ENCODE measurements at places on chromosomes 12 and 14.

GRCh38 chr12:1605129-1606020 lies 11.0 kb upstream of the FBXL14 start:
- no peak for DNase-seq

DNA sequence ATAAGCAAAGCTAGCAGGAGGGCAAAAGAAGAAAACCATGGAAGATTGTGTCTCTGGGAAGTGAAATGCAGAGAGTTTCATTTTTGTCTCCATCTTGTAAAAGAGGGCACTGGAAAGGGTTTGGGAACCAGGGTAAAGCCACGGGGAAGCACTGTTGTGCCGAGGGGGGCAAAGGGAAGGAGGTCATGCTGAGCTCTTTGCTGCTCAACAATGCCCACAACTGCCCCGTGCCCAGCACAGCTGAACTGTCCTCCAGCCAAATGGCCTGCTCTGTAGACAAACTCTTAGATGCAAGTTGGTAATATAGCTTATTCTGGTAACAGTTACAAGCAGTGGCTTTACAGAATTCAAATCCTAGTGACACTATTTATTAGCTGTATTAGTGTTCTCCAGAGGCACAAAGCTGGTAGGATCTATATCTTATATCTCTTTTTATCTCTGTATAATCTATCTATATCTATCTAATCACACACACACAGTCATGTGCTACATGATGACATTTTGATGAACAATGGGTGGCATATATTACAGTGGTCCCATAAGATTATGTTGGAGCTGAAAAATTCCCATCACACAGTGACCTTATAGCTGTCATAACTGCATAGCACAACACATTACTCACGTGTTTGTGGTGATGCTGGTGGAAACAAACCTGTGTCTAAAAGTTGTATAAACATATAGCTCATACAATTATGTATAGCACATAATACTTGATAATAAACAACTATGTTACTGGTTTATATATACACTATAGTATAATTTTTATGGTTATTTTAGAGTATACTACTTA lies 203.4 kb upstream of the DDHD1 start:
- DNase-seq: no peak

DNA sequence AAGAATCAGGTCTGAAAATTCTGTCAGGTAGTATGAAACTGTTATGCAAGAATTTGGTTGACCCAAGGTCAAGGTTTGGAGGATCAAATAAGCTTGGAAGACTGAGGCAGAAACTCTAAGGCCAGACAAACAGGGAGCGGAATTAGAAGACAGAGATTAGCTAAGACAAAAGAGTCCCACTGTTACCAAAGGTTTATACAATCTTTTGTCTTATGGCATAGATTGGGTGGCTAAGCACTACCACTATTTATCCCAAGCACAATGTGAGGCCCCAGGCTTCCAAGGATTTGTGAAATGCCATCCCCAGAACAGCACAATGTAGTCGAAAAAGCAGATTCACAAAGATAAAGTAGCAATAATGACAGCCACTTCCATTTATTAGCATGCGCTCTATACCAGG lies 311.2 kb downstream of the SEC23A start:
- DNase-seq: no peak

- no peak for DNase-seq
These were observed 4.8 kb downstream of the LRP1 start for GRCh38 chr12:57133013-57133569.

- DNase-seq: no peak
These were observed 298.5 kb downstream of the ERC1 start for GRCh38 chr12:1289371-1290155.

GRCh38 chr14:35741345-35742031 lies 67.6 kb downstream of the RALGAPA1 start:
- DNase-seq: no peak

GRCh38 chr12:113555226-113555625 lies 83.6 kb upstream of the LHX5 start:
- no peak for DNase-seq

Measured in stimulated activated CD8-positive, alpha-beta memory T cell treated with anti-CD3 and anti-CD28 coated beads, Interleukin-7, amount 100 ng/mL, for 1 hour (primary cell).